ENCODE measurements at places on chromosomes 13 and 19.

DNA sequence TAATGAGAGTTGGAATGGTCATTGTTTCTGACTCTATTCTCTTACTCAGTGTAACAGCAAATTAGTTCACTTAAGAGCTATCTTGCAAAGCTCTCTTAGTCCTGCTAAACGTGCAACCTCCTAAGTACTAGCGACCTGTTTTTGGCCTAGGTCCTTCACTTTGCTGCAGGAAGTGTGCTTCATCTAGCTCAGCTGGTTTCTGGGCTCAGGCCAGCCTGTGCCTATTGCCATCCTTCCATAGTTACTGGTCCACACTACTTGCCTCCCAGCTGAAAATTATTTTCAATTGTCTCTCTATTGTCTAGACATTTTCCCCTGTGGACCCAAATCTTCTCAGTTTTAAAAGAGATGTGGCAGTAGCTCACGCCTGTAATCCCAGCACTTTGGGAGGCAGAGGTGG, 561.3 kb downstream of the FGF9 start:
- no peak for DNase-seq

DNA sequence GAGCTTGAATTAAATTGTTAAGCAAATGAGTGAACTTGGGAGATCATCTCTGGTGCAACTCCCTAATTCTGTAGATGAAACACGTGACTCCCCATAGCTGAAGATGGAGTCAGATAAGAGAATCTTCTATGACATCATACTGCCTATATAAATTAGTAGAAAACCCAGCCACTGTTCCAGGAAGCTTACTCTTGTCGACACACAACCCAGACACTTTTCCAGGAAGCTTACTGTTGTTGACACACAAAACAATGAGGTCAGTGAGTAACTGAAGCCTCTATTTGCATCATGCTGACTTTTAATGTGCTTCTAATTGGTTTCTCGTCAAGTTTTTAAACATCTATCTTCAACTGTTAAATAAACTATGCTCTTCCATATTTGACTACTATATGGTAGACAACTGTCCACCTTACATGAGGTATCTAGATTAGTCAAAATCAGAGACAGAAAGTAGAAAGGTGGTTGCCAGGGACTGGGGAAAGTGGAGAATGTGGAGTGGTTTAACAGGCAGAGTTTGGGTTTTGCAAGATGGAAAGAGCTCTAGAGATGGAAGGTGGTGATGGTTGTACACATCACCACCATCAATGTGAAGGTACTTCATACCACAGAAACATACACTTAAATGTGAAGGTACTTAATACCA, 168.2 kb downstream of the FGF14 start:
- DNase-seq: no peak

GRCh38 chr19:7636317-7636690, 606 bp upstream of the STXBP2 start:
- no peak for DNase-seq

DNA sequence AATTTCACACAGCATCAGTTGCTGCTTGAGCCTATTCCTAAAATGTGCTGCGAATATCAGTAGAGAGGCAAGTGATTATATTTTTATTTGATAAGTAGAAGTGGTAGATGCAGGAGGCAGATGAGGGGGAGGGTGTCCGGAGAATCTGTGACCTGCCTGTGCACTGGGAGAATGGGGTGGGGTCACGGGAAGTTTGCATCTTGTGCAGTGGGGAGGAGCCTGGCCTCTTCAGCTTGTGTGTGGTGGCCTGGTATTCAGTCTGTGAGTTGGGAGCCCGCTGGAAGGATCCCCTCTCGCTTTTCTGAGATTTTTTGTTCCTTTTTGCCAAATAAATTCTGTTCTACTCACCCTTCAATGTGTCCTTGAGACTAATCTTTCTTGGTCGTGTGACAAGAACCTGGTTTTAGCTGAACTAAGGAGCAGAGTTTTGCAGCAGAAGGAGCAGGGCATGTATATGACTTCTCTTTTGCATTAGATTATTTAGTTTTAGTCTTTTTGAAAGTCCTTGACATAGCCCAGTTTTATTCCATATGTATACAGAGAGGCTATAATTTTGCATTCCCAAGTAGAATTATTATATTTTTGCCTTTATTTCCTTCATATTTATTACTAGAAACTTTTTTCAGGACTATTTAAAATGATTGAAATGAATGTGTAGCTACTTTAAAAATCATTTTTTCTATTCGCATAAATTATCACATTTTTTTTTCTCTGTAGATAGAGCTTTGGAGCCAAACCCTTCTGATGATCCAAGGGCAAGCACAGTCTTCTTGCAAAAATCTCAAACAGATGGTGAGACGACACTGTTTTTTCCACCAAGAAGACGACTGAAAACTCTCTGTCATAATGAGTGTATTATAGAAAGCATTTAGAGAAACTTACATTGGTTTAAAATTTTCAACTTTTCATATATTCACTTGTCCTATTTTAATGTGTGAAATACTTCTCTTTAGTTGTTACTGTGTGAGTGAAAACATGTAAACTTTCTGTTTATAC, 1257.2 kb downstream of the UQCRFS1 start:
- no peak for DNase-seq

GRCh38 chr19:1598777-1599459, 6.3 kb upstream of the MBD3 start:
- no peak for DNase-seq

DNA sequence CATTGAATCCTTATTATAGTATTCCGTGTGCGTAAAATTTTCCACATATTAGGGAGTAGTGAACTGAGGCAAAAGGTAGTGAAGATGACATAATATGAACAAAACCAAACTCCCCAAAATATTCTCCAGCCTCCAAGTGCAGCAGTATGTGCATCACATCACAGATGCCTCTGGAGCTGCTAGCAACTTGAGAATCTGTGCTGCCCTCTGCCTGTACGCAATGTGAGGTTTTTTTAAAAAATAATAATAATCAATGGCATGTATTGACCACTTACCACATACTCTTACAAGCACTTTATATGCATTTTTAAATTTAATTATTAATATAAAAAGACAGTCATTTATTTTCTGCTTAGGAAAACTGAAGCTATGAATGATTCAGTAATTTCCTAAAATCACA, 583.0 kb upstream of the SPRY2 start:
- DNase-seq: no peak

DNA sequence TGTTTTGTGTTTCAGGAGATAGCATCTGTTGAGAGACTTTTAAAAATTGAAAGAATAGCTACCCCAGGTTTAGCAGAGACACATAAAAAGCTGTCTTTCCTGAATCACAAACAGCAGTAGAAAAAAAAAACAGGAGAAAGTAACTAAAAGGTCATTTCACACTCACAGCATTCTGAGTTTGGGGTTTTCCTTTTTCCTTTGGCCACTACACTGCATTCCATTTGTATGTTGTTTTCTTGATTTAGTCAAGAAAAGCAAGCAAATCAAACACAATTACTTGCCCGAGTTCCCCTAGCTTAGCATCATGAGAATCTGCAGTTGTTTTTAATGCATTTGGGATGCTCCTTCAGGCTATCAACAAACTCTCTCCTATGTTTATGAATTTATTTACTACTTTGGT, 161.0 kb downstream of the KCTD12 start:
- no peak for DNase-seq

GRCh38 chr13:34401696-34402095, 540.4 kb upstream of the NBEA start:
- DNase-seq: no peak

GRCh38 chr19:35885904-35886303, 14.4 kb downstream of the NFKBID start:
- DNase-seq: no peak

DNA sequence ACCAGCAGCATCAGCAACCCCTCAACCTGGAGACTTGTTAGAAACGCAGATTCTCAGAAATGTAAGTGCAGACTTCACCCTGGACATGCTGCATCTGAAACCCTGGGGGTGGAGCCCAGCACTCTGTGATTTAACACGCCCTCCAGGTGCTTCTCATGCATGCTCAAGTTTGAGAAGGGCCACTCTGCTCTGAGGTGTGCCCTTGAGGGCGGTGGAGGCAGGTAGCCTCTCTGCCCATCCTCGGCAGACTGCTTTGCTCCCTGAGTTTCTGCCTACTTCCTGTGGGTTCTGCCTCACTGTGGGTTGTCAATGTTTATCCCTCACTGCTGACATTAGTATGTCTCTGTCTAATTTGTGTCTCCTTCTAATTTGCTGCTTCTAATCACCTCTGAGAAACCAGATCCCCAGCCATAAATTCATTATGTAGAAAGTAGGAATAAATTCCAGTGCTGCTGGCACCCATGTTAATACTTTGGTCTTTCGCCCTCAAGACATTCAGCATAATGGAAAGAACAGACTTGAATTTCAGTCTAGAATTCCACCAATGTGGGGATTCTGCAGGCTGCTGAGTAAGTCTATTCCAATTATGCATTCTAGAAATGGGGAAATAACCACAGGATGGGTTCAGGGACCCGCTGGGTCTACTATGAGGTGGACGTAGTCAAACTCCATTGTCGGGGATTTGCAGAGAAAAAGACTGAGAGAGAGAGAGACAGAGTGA, 51.3 kb upstream of the CYSLTR2 start:
- DNase-seq: no peak

DNA sequence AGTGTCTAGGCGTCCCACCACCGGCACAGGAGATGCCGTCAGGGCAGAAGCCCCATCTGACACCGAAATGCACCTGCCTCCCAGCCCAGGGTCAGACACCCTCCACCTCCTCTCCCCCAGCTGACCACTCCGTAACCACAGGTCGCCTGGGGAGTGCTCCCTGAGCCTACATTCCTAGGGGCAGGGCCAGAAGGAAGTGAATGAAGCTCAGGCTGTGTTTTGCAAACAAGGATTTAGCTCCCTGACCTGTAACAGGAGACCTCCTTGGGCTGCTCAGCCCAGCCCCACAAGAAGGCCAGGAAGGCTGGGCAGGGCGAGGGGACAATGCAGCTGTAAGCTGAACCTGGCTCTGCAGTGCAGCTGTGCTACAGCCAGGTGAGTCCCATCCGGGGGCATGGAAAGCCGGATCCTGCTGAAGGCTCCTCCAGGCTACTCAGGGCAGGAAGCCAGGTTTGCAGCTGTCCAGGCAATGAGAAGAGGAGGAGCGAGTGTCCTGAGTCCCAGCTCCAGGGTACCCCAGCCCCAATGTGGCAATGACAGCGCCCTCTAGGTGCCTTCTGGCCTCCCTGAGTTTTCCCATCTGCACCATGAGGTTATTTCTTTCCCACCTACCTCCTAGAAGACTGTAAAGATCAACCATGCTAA, 42.1 kb downstream of the RHPN2 start:
- no peak for DNase-seq

GRCh38 chr13:32164622-32165268, 133.2 kb downstream of the FRY start:
- no peak for DNase-seq

DNA sequence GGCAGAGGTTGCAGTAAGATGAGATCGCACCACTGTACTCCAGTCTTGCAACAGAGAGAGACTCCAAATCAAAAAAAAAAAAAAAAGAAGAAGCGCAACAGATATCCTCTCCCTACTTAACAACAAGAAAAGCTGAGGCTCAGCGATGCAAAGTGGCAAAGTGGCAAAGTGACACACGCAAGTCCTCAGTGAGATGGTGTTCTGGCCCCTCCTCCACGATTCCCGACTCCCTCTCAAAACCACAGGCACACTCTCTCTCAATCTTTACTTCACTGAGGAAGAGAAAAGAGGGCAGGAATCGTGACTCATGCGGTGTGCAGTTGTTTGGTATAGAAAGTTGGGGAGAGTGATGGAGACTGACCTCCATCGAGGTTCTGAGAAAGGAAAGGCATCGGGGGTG, 12.6 kb downstream of the FFAR2 start:
- no peak for DNase-seq

- no peak for DNase-seq
These were observed 1241.5 kb upstream of the MIR17HG start for GRCh38 chr13:90105849-90106496.

GRCh38 chr13:64488731-64489130, 2741.4 kb downstream of the PCDH9 start:
- no peak for DNase-seq

GRCh38 chr13:109917422-109917821, 131.0 kb upstream of the IRS2 start:
- DNase-seq: no peak

DNA sequence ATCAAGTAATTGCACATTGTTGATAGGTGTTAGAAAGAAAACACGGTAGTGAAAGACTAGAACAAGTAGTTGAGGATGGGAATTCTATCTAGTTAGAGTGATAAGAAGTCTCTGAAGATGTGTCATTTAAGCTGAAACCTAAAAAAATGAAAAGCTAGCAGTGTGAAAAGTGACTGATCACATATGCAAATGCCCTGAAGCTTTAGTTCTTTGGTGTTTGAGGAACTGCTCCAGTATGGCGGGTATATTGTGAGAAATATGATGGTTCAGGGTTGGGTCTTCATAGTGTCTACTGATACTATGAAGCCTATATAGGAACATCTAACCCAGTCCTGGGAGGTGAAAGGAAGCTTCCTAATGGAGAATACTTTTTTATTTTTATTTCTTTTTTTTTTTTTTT, 45.0 kb downstream of the GPALPP1 start:
- DNase-seq: no peak

DNA sequence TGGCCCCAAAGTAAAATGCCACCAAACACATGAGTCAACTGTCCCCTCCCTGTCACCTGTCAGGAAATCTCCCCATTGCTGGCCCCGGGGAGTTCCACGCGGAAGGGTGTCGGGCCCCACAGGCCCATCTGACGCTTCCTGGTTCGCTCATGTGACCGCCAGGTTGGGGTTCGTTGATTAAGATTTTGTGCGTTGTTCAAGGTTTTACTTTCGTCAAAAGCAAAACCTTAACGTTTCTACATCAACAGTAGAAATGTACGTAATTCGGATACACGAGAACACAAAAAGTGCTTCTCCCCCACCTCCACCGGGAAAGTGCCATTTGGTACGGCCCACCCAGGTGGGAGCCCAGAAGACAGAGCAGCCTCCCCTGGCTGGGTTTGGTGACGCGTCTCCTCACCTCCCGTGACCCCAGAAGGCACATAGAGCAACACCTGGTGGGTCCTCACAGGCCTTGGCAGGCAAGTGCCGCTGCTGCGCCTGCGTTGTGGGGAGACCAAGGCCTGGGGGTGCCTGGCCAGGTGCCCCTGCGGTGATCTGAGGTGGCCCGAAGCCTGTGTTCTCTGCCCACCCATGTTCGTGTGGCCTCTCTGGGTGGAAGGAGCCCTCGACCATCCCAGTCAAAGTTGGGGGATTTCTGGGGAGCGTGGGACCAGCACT, 161.6 kb downstream of the KDM4B start:
- DNase-seq: no peak

DNA sequence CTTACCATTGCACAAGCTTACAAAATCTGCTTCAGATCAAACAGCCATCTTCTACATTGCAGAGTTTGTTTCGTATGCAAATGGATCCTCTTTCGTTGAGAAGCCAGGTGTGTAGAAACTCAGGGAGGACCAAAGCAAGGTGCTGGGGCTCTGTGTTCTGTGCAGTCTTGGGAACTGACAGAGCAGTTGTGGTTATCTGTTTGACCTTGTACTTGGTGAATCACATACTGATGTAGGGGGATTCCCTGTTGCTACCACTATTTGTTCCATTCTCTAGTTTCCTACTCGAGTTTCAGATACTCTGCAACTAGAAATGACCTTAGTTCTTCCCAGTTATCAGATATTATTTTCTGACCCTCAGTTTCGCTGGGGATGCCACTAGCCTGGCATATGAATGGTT, 95.2 kb upstream of the CLDN10 start:
- DNase-seq: no peak

- peak; percentile 46 for DNase-seq
These were observed 13.2 kb upstream of the CREB3L3 start for GRCh38 chr19:4140237-4140711.
